ENCODE measurements at places on chromosomes 16 and 17. TPM values are rescaled to one million over a fixed set of nuclear protein-coding genes. Genes with fewer than 3 reads are reported as not detected.

DNA sequence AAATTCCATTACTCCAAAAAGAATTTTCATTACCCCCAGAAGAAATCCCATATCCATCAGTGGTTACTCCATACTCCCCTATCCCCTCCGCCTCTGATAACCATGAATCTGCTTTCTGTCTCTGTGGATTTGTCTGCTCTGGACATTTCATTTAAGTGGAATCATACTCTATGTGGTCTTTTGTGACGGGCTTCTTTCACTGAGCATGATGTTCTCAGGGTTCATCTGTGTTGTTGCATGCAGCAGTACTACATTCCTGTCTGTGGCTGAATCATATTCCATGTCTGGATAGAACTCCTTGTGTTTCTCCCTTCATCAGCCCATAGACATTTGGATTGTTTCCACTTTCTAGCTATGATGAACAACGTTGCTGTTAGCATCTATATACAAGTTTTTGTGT lies 59.5 kb upstream of the IRX3 start:
- H3K27ac ChIP-seq = no peak overlapping the region
- no peaks in the 10 kb centered on the region for H3K4me1 ChIP-seq
- H3K36me3 ChIP-seq = no peaks in the 10 kb centered on the region
- H3K4me3 ChIP-seq = no peak overlapping the region
- peaks cover 43% of the 10 kb centered on the region for H3K27me3 ChIP-seq

DNA sequence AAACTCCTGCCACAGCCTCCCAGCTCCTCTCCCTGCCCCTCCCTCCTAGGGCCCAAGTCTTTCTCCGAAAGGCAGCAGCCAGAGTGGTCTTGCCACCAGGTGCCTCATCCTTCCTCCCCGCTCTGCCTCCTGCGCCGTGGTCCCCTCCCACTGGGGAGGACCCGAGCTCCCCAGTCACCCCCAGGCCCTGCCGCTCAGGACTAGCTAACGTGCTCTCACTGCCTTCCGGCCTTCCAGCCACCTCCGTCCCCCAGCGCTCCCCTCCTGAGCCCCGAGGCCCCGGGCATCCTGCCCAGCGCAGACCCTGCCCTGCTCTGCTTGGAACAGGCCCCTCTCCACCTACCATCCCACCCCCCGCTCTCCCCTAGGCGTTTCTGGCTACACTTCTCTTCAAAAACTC lies 19.4 kb upstream of the COL1A1 start:
- H3K4me1 ChIP-seq = no peaks in the 10 kb centered on the region
- H3K4me3 ChIP-seq = no peak overlapping the region
- no peaks in the 10 kb centered on the region for H3K27me3 ChIP-seq
- DNase-seq = no peak

DNA sequence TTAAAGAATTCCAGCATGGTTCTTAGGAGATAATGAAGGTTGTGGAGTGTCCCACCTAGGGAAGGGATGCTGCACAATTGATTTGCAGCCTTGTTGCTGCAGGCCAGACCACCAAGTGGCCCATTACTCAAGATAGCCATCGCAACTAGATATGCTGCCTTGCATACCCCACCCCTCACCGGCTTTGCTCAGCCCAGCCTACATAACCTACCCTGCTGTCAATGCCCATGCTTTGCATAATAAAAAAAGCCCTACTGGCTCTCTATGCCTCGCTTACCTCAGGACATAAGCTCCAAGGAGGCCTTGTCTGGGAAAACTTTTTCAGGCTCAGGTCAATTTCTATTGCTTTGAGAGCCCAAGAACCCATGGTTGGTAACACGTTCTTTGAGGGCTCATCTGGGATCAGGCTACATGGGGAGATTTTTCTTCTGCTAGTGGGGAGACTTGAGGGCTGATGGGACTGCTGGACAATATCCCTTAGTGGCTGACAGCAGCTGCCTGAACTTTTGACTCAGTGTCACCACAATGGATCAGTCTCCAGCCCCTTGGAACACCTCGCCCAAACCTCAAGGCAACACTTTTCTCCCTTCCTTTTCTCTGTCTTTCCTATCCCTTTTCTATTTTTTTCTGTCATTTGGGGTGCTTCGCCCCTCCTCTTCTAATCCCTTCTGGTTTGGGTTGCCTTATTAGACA lies 38.3 kb downstream of the SCPEP1 start:
- H3K4me1 ChIP-seq = peaks cover 10% of the 10 kb centered on the region
- H3K36me3 ChIP-seq = no peaks in the 10 kb centered on the region
- no peak for DNase-seq
- H3K27me3 ChIP-seq = no peaks in the 10 kb centered on the region
- H3K27ac ChIP-seq = no peak overlapping the region

The DHX8 gene
- 27.3 TPM for total RNA-seq

The NT5M gene
- 4.3 TPM for total RNA-seq

- H3K4me3 ChIP-seq = no peak overlapping the region
- DNase-seq = no peak
- no peaks in the 10 kb centered on the region for H3K27me3 ChIP-seq
- no peaks in the 10 kb centered on the region for H3K36me3 ChIP-seq
- no peak overlapping the region for H3K27ac ChIP-seq
- H3K4me1 ChIP-seq = peaks cover 10% of the 10 kb centered on the region
Measured at GRCh38 chr16:78275420-78275819, 176.0 kb downstream of the WWOX start.

GRCh38 chr17:37067555-37068111 lies 118.9 kb downstream of the AATF start:
- DNase-seq = peak; percentile 69
- H3K4me3 ChIP-seq = no peak overlapping the region
- no peaks in the 10 kb centered on the region for H3K4me1 ChIP-seq
- peaks cover 11% of the 10 kb centered on the region for H3K27me3 ChIP-seq
- no peaks in the 10 kb centered on the region for H3K36me3 ChIP-seq

The ITGAD gene
- total RNA-seq = not detected

The PRSS36 gene
- 3.5 TPM for total RNA-seq

DNA sequence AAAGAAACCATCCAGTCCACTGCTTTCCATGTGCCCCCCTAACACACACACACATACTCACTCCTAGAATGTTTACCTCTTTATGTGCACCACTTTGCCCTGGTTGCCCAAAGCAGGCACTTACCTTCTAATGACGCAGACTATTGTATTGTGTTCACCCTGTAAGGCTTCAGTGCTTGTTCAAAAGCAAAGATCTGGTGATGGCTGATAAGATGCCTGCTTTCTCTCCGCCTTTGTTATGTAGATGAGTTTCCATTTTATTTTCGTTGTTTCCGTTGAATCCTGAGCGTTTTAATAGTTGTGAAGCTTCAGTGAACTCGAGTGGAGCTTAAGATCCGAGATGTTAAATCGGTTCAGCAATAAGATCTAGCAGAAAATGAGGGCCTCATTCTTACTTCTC lies 452.7 kb downstream of the TMEM114 start:
- H3K4me1 ChIP-seq = no peaks in the 10 kb centered on the region
- H3K4me3 ChIP-seq = no peak overlapping the region
- H3K27me3 ChIP-seq = no peaks in the 10 kb centered on the region
- no peak for DNase-seq
- H3K36me3 ChIP-seq = no peaks in the 10 kb centered on the region

DNA sequence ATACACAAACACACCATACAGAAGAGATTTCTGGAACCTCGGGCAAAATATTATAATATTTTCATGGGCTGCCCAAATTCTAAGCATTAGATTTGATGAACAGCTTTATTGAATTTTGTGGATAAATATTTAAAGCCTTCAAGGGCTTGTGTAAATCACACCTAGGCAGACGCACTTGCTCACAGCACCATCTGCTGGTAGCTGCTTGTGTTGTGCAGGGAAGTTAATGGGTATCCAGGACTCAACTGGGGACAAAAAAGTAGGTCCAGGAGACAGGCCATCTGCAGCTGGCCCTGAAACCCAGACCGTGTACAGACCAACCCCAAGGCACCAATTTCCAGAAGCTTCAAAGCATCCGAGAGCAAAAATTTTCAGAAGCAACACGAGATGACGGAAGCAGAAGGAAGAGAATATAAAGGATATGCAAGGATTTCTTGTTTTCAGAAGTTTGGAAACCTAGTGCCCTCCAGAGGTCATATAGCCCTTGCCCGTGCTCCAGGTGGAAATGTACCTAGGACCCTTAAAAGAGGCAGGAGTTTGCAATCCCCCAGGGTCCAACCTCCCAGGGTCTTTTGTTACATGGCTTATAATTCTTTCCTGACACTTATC lies 140.0 kb downstream of the CHD9NB start:
- no peak overlapping the region for H3K4me3 ChIP-seq
- no peaks in the 10 kb centered on the region for H3K36me3 ChIP-seq
- H3K4me1 ChIP-seq = no peaks in the 10 kb centered on the region
- H3K27ac ChIP-seq = no peak overlapping the region

The RNU2-1 gene
- not detected for total RNA-seq

DNA sequence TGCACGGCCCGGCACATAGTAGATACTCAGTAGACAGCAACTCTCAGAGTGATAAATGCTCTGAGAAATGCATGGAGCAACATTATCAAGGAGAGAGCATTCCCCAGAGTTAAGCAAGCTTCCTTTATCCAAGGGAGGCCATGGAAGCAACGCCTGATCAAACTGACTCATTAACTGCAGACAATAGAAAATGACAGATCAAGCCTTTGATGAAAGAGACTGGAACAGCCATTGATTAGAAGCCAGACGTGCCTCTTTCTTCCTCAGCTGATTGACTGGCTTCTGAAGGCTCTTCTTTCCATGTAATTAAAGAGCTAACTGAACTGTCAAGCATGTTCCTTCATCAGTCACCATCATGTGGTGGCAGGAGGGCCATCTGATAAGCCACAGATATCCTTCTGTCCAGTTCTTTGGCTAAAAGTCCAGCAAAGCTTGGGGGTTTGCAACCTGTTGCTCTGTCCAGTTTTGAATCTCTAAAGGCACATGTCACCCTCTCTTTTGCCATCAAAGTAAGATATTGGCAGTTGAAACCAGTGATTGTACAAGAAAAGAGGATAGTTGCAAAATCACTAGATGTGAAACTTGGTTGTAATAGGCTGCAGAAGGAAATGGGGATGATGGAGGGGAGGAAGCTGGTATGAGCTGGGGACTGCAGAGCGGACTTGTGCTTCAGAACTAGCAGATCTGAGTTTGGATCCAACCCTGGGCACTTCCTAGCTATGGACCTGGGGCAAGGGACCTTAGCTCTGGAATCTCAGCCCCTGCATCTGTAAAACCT lies 188.0 kb downstream of the HAPSTR1 start:
- H3K36me3 ChIP-seq = no peaks in the 10 kb centered on the region
- no peak for DNase-seq
- no peaks in the 10 kb centered on the region for H3K4me1 ChIP-seq
- no peak overlapping the region for H3K4me3 ChIP-seq
- no peak overlapping the region for H3K27ac ChIP-seq
- no peaks in the 10 kb centered on the region for H3K27me3 ChIP-seq

The CSH2 gene
- total RNA-seq = not detected

DNA sequence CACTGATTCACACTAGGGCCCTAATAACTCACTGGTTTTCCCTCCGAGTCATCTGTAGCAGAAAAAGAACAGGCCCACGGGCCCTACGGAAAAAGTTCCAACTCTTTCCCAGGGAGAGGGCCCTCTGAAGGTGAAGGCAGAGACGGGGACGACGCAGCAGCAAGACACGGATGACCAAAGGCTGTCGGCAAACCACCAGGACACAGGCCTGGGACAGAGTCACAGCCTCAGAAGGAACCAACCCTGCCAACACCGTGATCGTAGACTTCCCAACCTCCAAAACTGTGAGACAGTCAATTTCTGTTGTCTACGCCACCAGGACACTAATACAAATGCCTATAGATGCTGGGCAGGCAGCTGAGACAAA lies 5.2 kb upstream of the SPHK1 start:
- no peak for DNase-seq
- peaks cover 21% of the 10 kb centered on the region for H3K4me1 ChIP-seq
- H3K4me3 ChIP-seq = no peak overlapping the region
- peaks cover 14% of the 10 kb centered on the region for H3K27me3 ChIP-seq
- no peak overlapping the region for H3K27ac ChIP-seq
- H3K36me3 ChIP-seq = no peaks in the 10 kb centered on the region

DNA sequence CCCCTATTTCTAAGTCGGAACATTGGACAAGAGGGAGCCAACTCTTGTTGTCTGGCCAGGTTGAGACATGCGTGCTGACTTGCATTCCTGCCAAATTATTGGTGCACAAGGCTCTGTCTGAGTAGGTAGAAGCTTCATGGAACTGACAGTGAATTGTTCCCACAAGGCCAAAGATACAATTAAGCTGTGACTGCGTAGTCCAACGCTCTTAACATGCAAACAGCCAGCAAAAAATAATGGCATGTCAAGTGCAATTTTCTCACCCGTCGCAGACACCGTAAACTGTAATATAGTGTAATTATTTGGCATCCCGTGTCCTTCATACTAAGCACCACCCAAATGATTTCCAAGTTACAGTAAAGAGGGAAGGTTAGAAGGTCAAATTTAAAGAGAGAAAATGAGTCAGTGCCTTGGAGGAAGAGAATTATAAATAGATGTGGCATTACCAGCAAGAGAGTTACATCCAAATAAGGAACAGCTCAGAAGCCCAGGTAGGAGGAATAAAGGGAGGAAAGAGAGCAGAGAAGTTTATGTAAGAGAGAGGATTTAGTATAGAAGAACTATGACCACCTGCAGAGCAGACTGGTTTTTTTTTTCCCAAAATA lies 21.8 kb downstream of the CDH8 start:
- no peaks in the 10 kb centered on the region for H3K27me3 ChIP-seq
- H3K36me3 ChIP-seq = no peaks in the 10 kb centered on the region
- no peak overlapping the region for H3K4me3 ChIP-seq
- peaks cover 5% of the 10 kb centered on the region for H3K4me1 ChIP-seq
- no peak overlapping the region for H3K27ac ChIP-seq

- DNase-seq = no peak
- peaks cover 21% of the 10 kb centered on the region for H3K4me1 ChIP-seq
- no peaks in the 10 kb centered on the region for H3K27me3 ChIP-seq
- no peak within 1 kb of the TSS for H3K27ac ChIP-seq
Measured at GRCh38 chr17:58328195-58329034, at the start of gene TSPOAP1. TSS of gene TSPOAP1 (minus strand) at chr17:58328795. CDS start at chr17:58327920, 875 bp downstream.

GRCh38 chr17:19374136-19374535 lies 4.2 kb upstream of the MAPK7 start:
- peaks cover 9% of the 10 kb centered on the region for H3K4me1 ChIP-seq
- peak; percentile 46 for DNase-seq
- no peaks in the 10 kb centered on the region for H3K36me3 ChIP-seq
- H3K27me3 ChIP-seq = no peaks in the 10 kb centered on the region
- no peak overlapping the region for H3K4me3 ChIP-seq
- no peak overlapping the region for H3K27ac ChIP-seq

GRCh38 chr17:82034371-82035011 lies 3.0 kb downstream of the DCXR start:
- H3K27me3 ChIP-seq = peaks cover 21% of the 10 kb centered on the region
- no peak overlapping the region for H3K27ac ChIP-seq
- no peaks in the 10 kb centered on the region for H3K36me3 ChIP-seq
- H3K4me3 ChIP-seq = no peak overlapping the region
- no peak for DNase-seq

The SEZ6 gene
- total RNA-seq = 0.41 TPM

The ETV4 gene
- total RNA-seq = 1.8 TPM

The KRT33B gene
- total RNA-seq = not detected

GRCh38 chr16:67415872-67416793 lies at the start of gene ZDHHC1:
TSS of gene ZDHHC1 (minus strand) at chr16:67416477. CDS start at chr16:67407775, 8,702 bp downstream.
- peak within 1 kb of the TSS; percentile 79 for H3K27ac ChIP-seq
- H3K36me3 ChIP-seq = no peaks in the 10 kb centered on the region
- peak within 1 kb of the TSS; percentile 68 for H3K4me3 ChIP-seq

DNA sequence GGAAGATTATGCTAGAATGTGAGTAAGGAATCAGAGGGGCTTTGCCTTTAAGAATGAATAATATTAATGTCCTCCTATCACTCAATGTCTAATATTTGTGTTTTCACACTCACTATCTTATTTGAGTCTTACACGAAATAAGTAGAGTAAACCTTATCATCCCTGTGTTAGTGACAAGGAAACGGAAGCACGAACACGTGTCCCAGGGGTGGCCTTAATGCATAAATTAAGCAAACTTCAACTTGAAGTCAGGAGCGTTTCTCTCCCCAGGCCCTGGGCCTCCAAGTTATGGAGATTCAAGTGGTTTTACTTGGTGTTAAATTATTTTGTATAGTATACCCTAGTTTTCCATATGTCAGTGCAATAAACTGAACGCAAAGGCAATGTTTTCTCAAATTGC lies 96.0 kb downstream of the WDR59 start:
- H3K4me3 ChIP-seq = no peak overlapping the region
- no peaks in the 10 kb centered on the region for H3K27me3 ChIP-seq
- H3K4me1 ChIP-seq = no peaks in the 10 kb centered on the region

The NPIPB2 gene
- total RNA-seq = 1.6 TPM
